ENCODE measurements at places on chromosomes 2 and 18.

GRCh38 chr2:170052151-170052550 is 125.8 kb upstream of the MYO3B start:
- no peak for DNase-seq

- no peak for DNase-seq
Observed at GRCh38 chr2:191866675-191867506, 20.0 kb upstream of the CAVIN2 start.

DNA sequence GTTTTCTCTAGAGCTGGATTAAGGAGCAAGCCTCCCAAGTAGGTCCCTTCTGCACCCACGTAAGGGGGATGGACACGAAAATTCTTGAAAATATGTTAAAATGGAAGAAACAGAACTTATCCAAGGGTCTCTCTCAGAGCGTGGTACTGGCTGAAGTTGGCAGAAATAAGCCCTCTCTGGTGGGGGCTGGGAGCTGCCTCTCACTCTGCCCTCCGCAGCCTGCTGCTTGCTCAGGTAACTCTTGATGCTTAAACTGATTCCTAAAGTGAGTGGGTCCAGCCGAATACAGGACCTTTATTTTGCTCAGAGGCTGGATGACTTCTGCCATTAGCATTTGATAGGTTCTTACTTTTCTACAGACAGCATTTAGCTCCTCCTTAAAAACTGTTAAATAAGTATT is 78.1 kb downstream of the SPHKAP start:
- no peak for DNase-seq

- DNase-seq: peak; percentile 17
Observed at GRCh38 chr2:44362207-44363015, 664 bp downstream of the CAMKMT start.

DNA sequence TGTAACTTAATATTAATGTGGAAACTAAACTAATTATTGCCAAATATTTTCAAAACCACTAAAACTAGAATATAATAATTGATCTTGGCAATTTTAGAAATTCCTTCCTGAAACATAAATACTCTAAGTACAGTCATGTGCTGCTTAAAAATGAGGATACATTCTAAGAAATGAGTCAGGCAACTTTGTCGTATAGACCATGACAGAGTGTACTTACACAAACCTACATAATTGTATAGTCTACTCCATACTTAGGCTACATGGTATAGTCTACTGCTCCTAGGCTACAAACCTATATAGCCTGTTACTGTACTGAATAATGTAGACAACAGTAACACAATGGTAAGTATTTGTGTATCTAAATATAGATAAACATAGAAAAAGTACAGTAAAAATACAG is 27.6 kb downstream of the FEZ2 start:
- DNase-seq: no peak

DNA sequence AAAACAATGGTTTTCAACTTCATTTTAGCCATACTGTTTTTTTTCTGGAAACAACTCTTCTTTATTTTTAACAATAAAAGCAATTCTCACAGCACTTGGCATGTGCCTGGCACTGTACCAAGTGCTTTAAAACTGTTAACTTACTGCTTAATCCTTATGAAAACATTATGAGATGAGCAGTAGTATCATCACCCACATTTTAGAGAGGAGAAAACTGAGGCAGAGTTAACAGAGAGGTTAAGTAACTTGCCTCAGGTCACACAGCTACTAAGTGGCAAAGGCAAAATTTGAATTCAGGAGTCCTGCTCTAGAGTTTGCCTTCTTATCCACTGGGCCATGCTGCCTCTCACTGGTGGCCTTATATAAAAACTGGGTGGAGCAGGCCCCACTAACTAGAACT is 23.2 kb downstream of the CTIF start:
- no peak for DNase-seq

DNA sequence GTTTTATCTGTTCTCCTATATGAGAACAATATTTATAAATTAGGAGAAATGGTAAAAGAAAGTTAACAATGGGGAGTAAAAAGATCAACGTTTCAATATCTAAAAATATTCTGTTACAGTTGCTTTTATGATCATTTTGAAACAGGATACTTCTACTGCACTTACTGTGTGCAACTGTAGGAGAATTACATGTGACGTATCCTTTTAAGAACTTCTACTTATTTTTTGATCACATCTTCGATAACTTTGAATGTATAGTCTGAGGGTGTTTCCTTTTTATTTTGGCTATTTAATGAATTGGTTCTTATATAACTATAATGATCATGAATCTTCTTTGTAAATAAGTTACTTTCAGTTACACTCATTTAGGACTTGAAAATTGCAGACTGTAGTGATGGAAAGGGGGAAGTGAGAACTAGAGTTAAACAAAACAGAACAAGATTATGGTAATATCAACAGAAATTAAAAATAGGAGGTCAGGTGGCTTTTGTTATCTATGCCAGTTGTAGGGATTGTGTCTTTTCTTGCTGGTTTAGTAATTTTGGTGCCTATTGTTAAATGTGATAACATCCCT is 109.9 kb downstream of the MSTN start:
- no peak for DNase-seq

DNA sequence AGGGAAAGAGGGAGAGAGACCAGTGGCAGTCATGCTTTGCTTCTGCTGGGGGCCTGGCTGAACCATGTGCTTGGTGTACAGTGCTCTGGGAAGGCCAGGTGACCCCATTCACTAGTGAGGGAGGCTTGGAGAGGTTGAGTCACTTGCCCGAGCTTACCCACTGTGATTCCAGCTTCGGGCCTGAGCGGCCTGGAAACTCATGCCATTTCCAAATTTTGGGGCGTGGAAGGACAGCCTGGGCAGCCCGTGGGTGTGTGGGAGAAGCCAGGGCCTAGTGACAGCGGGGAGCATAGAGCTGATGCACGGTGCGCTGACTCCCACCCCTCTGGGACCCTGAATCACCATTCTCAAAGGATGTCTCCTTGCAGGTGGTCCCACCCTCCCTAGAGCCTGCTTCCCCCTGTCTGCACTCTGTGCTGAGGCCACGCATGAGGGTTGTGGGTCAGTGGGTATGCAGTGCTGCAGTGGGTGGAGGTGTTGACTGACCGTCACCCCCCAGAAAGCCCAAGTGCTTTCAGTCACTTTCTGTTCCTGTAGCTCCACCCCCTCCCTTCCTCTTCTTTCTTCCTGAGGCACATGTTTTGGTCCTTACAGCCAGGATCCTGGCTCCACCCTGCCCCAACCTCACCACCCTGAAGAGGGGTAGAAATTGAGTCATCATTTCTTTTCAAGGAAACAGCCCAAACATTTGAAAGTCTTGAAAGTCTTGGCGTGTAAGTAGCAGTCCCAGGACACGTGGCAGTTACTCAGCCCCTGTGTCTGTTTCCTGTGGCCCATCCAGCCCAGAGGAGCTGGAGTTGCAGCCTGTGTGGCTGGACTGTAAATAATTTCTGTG is 69.3 kb upstream of the MCFD2 start:
- DNase-seq: peak; percentile 17

DNA sequence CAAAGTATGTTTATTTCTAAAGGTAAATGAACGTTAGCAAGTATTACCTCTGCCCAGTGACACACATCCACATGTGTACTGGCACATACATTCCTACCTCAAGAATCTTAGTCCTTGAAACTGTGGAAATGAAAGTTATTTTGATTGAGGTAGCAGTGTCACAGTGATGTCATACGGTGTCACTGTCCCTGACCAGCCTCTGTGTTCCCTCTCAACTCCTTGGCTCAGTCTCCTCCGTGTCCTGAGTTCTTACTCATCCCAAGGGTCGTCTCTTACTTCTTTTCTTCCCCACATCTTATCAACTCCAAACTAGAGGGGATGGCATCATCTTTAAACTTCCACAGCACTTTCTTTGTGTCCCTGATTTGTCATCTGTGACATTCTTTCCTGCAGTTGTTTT is 3.3 kb downstream of the NCK2 start:
- DNase-seq: no peak

DNA sequence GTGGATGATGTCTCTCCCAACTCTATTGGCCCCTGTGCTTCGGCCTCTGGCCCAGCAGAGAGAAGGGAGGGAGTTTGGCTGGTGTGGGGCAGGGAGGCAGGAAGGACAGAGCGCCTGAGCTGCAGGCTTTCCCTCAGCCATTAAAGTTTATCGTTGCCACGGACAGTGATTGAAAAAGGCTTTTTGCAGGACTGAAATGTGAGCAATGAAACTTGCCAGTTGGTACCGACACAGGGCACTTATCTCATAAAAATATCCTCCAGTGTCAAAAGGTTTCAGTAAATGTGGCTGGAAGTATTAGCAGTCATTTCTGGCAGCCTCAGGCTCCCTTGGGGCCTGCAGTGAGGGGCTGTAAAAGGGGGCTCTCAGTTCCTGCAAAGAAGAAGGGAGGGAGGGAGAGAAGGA is 169.2 kb downstream of the GLI2 start:
- DNase-seq: no peak

GRCh38 chr18:23716516-23716915 is 27.3 kb downstream of the LAMA3 start:
- DNase-seq: no peak

DNA sequence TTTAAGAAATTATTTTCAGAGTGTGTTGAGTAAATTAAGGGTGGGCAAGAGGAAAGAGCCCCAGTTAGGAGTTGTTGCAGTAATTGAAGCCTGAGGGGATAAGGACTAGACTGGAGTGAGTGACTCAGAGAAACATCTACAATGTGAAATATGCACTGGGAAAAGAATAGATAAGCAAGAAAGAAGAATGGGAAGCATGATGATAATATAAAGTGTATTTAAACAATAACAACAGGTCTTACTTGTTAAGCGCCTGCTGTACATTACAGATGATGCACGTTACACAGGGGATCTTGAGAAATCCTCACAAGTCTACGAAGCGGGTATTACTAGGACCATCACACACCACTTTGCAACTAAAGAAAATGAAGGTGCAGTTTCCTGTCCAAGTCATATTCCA is 73.6 kb upstream of the STK17B start:
- DNase-seq: no peak

GRCh38 chr2:10079870-10080535 is at the start of gene CYS1:
Gene CYS1, minus strand, starts transcription at chr2:10080411. Its CDS starts 188 bp downstream, at chr2:10080223.
- DNase-seq: no peak

DNA sequence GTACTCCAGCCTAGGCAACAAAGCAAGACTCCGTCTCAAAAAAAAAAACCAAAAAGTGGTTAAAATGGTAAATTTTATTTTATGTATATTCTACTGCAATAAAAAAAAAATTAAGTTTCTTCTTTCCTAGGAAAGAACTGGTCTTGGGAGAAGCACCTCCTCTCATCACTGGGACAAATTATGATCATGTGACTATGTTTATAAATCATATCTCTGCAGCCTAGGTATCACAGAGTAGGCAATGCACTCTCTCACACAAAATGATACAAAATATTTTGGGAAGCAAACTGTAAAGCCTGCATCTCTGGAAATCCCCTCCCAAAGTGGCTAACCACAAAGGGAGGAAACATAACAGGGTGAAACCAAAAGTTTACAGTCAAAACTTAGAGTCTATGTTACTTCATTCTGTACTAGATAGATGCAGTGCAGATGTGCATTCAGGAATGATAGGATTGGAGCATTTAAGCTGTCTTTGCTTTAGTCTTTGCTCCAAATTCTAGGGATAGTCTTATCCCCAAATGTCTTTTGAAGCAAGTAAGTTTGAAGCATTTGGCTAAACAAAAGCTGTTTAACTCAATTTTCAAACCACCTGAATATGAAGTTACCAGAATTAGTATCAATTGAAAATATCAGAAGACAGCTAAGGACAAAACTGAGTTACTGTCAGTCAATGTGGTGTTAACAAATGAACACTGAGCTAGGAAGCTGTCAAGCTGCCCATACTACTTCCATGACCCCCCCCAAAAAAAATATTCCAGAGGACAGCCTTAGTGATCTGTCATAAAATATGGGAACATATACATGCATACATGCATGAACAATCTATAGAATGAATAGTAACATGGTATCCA is 21.1 kb upstream of the MALT1 start:
- no peak for DNase-seq

GRCh38 chr2:49255409-49255971 is 101.2 kb upstream of the FSHR start:
- DNase-seq: no peak

DNA sequence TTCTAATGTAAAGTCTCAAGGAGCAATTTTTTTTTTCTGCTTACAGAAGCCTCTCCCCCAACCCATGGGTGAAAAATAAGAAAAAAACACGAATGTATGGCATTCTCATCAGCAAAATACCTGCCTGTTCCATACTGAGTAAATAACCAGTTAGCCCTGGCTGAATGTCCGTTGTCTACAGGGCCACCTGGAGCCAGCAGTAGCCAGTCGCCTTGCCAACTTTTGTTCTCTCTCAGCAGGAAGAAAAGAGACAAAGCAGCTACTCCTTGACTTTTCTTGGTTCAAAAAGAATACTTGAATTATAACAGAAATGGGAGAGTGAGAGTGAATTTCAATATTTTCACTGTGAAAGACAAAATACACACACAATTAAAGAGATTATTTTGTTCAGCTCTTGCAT is 532.9 kb upstream of the CRIM1 start:
- DNase-seq: no peak

DNA sequence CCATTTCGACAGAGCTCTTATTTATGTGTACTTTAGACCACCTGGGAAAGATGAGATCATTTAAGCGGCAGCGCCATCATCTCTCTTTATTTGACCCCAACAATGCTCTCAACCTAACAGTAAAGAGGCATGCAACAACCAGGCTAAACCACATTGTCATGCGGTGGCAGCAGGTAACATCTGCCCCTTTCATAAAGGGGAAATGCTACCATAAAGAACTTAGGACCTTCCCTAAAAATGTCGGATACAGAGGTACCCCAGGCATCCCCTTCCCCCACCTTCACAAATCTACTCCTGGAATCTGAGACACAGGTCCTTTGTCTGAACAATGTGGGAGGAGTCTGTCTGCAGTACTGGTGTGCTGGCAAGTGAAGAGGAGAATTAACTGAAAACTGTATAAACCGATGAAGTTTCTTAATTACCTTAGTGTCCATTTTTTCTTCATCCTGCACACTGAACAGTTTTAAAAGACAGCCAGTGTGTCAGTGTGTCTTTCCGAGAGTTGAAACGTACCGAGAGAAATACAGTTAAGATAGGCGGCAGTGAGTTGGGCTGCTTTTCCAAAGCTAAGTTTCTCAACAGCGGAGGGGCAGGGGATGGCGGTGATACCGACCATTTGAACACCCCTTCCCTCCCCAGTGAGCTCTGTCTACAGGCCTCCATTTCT is 1.9 kb downstream of the MEX3C start:
- no peak for DNase-seq

GRCh38 chr18:69936191-69936558 is 11.5 kb downstream of the CD226 start:
- no peak for DNase-seq

DNA sequence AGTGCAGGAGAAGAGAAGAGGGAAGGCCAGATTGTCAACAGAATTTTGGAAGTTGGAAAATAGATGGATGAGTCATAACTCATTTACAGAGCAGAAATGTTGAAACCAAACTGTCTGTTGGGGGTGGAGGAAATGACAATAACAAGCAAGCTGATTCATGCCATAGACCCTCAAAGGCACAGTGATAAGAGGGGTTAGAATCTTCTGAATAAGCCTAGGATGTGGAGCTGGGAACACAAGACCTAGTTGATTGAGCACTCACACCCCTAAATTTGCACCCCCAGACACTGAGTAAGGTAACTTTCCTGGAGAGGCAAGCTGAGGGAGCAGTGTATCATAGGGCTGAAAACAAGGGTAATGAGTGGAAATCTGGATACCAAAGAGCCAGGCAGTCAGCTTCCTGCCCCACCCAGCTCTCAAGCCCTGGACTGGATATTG is 141.4 kb downstream of the SCG2 start:
- no peak for DNase-seq
